ENCODE measurements at places on chromosomes 16 and 17.

GRCh38 chr16:75304521-75305363 lies 53.3 kb upstream of the BCAR1 start:
- no peak for DNase-seq

DNA sequence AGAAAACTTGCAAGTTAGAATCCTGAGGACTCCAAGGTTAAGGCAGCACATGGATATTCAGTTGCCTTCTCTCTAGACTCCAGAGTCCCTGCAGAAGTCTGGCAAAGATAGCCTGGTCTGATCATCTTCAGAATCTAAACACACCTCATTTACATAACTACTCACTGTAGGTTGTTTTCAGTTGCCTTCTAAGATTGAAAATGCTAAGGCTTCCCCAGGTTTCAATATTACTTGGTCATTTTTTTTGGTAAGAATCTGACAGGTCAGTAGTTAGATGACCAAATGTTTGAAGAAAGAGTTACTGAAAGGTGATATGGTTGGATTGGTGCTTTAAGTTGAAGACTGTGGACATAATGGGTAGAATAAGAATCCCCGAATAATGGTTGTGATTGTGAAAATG lies 205.4 kb upstream of the KCNJ16 start:
- DNase-seq, result no peak

DNA sequence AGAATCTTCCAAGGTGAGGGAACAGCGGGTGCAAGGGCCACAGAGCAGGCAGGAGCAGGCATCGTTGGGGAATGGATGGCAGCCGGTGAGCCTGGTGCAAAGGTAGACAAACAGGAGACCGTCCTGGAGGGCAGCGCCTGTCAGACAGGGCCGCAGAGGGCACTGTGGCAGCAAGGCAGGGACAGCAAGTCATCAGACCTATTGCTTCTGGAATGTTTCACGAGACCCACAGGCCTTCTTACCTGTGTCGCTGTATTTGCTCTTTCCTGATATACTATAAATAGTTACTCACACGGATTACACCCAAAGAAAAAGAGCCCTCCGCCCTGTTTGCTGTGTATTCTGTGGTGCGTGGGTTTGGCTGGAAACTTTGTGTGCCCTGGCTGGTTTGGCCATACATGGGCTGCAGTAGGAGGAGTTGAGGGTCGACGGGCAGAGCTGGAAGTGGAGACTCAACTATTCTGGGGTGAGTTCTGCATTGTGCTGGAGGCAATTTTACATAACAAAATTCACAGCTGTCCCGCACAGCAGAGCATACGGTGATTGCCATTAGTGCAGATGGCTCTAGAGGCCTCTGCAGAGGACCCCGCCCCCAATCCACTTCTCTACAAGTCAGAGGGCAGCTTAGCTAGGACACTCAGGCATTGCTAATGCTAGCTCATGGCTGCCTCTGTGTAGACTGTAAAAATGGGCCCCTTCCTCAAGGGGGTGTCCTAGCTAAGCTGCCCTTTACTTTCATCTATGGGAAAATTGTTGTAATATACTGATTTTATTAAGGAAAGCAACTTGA lies 18.6 kb upstream of the POLR3E start:
- DNase-seq, result no peak

- peak; percentile 22 for DNase-seq
These were observed 27.8 kb upstream of the GHDC start for GRCh38 chr17:42221886-42222745.

DNA sequence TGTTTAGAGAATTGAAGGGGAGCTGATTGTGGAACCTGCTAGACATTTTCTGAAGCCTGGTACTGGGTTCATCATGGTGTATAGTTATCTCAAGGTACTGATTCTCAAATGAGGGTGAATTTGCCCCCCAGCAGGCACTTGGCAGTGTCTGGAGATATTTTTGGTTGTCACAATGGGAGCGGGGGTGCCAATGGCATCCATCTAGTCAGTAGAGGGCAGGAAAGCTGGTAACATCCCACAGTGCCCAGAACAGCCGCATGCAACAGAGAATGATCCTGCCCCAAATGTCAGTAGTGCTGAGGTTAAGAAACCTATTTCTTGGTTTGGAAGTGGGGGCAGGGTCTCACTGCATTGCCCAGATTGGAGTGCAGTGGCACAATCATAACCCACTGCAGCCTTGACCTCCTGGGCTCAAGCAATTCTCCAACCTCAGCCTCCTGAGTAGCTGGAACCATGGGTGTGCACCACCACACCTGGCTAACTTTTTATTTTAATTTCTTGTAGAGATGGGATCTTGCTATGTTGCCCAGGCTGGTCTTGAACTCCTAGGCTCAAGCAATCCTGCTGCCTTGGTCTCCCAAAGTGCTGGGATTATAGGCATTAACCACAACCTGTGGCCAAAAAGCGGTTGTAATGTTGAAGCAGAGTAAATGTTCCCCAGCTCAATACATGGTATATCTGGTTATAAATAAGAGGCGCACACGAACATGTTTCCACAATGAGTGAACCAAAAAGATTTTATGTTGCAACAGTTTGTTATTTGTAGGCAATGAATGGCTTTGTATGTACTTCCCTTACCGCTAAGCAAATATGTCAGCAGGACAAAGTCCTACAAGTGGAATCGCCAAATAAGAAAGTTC lies 46.4 kb upstream of the EEF2KMT start:
- no peak for DNase-seq

- DNase-seq, result peak; percentile 39
These were observed 6.8 kb downstream of the MPG start for GRCh38 chr16:84718-85406.

- no peak for DNase-seq
These were observed 74.9 kb upstream of the ZNF423 start for GRCh38 chr16:49930841-49931240.

DNA sequence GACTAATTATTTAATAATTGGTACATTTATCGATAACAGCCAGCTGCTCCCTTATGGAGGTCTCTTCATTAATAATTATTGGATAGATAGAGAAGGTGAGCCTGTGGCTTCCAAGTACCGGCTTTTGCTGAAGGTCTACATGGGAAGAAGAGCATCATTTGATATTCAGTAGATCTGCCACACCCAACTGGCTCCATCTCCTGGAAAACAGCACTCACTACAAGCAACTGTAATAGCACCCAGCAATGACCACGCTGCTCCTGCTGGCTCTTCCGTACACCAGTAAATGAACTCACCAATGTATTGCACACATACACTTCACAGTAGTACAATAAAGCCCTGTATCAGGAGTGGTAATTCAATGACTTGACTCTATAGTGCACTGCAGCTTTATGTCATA lies 19.5 kb downstream of the MARVELD3 start:
- DNase-seq, result no peak

GRCh38 chr16:12801511-12802042 lies 2.1 kb downstream of the CPPED1 start:
- no peak for DNase-seq

GRCh38 chr17:39928858-39929645 lies 1.5 kb downstream of the LRRC3C start:
- no peak for DNase-seq

- DNase-seq, result no peak
These were observed 671.2 kb downstream of the CDH8 start for GRCh38 chr16:61364990-61365389.

GRCh38 chr17:40442392-40443195 lies 656 bp upstream of the IGFBP4 start:
- no peak for DNase-seq

DNA sequence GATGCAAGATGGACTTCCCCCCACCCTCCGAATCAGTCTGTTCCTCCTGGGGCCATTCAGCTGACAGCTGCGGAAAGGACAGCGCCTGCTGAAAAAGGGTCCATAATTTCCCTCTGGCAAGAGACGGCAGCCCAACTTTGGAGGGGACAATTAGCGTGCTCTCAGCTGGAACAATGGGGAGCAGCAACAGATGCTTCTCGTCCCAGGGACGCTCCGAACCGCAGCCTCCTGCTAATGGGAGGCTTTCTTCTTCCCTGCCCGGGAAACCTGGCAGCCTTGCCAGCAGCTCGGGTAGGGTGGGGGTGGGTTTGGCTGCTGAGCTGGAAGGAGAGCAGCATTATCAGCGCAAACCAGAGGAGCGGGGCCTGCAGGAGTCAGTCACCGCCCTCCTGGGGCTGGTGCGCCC lies 500.0 kb upstream of the SALL1 start:
- DNase-seq, result no peak

DNA sequence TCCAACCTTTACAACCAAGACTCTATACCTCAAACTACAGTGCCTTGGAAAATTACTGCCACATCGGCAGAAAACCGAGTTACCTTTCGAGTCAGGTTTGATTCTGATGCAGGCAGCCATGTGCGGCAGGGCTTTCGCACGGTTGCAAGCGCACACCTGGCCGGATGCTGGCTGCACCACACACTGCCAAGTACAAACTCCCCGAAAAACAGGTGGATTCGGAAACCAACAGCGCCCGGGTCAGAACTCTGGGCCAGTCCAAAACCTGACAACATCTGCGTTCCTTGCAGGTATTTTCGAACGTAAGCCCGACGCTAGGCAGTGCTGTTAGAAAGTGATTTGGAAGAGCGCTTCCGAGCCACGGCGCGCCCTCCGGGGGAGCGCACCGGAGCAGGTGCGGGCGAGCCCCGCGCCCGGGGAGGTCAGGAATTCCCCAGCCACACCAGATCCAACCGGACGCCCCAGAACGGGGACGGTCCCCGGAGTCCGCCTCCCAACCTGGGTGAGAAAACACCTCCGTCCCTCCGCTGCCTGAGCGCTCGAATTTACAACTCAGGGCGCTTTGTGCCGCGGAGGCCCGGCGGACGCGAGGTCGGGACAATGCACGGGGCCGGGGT lies 1.2 kb downstream of the USP7 start:
- peak; percentile 40 for DNase-seq

- DNase-seq, result no peak
These were observed 27.1 kb downstream of the CDK5RAP3 start for GRCh38 chr17:47998044-47998443.

DNA sequence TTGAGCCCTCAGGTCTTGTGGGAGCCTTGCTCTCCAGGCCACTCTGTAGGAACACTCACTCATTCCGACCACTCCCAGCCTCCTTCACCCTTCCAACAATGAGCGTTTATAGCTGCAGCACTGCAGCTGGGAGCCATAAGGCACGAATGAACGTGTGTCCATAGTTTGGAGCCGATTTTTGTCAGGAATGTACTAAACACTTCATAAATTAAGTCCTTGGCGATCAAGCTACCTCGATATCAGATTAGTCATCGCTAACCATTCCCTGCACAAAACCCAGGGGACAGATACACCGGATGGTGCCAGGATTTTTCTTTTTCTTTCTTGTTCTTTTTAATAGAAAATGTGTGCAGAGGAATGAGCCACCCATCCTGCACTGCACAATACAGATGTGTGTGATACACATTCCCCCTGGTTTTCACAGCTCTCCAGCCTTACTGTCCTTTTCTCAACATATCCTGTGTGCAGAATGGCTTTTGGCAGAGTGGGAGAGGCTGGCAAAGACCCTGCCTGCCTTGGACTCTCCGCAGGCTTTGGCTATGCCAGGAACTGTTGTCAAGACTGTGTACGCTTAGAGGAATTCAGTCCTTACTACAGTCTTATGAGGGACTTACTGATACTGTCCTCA lies 68.4 kb upstream of the ELAC2 start:
- no peak for DNase-seq

DNA sequence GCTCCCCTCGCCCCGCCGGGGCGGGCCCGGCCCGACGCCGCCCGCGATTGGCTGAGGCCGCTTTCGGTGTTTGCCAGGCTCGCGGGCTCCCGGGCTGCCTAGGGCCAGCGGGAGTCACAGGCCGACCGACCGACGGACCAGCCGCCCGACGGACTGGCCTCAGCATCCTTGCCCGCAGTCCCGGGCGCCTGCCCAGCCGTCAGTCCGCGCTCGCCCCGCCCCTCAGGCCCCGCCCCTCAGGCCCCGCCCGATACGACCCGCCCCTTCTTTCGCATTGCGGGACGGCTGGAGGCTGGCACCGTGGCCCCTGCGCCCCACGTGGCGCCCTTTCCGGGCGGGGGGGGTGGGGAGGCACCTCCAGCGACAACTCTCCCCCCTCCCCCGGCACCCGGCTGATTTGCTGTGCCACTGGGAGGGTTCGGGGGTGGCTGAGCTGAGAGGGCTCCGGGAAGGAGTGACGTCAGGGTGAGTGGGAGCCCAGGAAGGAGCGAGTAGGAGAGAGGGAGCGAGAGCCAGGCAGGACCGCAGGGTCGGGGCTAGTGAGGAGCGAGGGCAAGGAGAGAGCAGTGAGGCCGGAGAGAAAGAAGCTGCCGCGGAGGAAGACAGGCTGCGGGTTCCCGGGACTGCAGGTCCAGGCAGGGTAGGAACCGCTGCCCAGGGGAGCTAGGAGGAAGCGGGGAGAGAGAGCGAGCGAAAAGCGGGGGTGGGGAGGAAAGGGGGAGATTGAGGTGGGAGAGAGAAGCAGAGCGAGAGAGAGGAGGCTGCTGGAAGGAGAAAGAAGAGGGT lies at the start of gene ASPHD1:
ASPHD1 (plus strand) TSS at position 387 of the 786 bp plus-strand sequence. CDS start 484 bp downstream, outside the sequence.
- DNase-seq, result peak; percentile 52

- DNase-seq, result no peak
These were observed 70.5 kb upstream of the GNG13 start for GRCh38 chr16:870856-871561.

DNA sequence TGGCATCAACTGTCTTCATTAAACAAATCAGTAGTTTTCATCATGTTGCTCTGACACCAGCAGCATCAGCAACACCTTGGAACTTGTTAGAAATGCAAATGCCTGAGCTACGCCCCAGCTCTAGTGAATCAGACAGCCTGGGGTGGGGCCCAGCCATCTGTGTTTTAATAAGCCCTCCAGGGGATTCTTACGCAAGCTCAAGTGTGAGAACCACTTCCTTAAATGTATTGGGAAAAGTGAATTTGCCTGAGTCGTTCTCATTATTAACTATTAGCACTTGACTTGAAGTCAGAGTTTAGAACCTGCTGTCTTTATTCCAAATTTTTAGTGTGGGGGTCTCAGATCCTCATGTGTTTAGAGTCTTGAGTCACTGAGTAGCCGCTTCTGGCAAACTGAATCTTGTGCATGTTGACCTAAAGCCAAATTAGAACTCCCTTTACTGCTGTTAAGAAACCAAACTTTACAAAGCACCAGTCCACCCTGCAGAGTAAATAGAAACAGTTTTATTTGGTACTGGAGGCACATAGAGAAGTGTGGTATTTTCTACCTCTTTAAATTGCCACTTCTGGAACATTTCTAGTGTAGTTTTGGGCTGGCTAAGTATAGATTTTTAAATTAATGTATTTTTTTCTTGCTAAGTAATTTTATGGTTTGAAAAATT lies 137.4 kb upstream of the COX10 start:
- DNase-seq, result no peak

All from stimulated activated CD4-positive, alpha-beta T cell treated with anti-CD3 and anti-CD28 coated beads, Interleukin-15, amount 100 ng/mL, for 1 hour (primary cell).